ENCODE measurements at places on chromosomes 2 and 18.

DNA sequence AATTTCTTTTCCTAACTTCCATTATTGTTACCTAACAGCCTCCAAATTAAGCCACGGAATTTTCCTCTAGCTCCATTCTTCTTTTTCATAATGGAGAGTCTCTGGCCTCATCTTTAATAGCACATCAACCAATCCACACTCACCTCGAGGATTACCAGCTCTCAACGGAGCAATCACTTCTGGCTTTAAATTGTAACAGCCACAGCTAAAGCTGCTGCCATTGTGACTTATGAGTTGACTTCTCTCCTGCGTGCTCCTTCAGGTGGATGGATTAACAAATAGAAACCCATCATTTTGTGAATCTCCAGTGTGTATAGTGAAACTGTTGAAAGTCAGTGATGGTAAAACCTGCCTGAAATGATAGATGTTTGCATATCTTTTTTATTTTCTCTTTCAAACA, 24.9 kb upstream of the SLC5A7 start:
- no peak for DNase-seq

GRCh38 chr2:144234542-144234871, 285.4 kb downstream of the ZEB2 start:
- DNase-seq: no peak

DNA sequence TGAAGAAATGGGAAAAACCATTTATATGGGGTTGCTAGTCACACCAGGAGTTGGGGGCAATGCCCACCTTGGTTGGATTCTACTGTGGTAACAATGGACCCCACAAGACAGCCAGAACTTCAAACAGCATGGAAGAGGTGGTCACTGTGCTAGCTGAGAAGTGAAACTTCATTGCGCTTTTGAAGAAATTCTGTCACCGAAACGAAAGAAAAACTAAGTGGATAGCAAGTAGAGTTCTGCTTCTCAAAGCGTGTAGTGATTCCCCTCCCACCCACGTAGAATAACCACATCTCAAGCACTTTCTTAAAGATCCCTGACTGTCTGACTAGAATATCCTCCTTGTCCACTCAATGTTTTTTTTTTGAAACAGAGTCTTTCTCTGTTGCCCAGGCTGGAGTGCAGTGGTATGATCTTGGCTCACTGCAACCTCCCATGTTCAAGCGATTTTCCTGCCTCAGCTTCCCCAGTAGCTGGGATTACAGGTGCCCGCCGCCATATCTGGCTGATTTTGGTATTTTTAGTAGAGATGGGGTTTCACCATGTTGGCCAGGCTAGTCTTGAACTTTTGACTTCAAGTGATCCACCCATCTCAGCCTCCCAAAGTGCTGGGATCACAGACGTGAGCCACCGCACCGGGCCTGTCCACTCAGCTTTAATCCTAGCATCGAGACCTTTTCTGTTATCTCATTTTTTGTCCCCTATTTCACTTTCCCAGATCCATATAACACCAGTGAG, 30.1 kb upstream of the CCL20 start:
- DNase-seq: no peak

GRCh38 chr18:40866013-40866645, 1088.9 kb upstream of the PIK3C3 start:
- no peak for DNase-seq

- DNase-seq: no peak
Observed at GRCh38 chr2:8980096-8980495, 23.4 kb downstream of the MBOAT2 start.

- peak; percentile 20 for DNase-seq
Observed at GRCh38 chr2:31038385-31038784, 99.9 kb downstream of the GALNT14 start.

DNA sequence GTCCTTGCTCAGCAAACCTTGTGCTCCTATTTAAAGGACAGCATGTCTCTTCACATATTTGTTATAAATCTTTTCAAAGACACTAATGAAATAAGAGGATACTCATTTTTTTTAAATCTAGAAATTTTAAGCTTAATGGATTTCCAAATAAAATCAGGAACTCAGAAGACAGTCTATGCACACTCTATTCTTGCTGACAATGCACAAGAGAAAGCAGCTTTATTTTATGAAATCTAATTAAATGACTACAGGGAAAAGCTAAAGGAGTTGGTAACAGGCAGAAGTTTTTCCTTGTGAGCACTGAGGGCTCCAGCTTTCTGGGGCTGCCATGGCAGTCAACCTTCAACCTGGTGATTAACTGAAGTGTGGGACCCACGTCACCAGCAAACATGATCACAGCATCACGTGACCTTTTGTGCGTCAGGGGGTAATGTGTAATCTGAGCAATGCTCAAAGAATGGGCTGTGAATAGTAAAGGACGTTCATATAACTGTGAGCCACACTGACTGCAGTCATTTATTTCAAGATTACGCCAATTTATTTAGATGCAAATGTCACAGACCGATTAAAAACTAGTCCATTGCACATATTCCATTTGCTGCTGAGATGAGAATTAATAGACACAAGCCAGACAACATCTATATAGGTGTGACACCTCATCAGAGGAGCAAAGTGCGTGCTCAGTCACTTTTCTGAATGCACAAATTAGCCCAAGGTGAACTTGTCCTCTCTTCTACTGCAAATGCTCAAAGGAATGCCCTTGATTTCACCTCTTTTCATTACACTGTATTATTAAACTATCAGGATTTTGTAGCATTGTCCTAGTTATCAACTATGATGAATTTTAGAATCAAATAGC, 11.6 kb upstream of the DNER start:
- peak; percentile 85 for DNase-seq

DNA sequence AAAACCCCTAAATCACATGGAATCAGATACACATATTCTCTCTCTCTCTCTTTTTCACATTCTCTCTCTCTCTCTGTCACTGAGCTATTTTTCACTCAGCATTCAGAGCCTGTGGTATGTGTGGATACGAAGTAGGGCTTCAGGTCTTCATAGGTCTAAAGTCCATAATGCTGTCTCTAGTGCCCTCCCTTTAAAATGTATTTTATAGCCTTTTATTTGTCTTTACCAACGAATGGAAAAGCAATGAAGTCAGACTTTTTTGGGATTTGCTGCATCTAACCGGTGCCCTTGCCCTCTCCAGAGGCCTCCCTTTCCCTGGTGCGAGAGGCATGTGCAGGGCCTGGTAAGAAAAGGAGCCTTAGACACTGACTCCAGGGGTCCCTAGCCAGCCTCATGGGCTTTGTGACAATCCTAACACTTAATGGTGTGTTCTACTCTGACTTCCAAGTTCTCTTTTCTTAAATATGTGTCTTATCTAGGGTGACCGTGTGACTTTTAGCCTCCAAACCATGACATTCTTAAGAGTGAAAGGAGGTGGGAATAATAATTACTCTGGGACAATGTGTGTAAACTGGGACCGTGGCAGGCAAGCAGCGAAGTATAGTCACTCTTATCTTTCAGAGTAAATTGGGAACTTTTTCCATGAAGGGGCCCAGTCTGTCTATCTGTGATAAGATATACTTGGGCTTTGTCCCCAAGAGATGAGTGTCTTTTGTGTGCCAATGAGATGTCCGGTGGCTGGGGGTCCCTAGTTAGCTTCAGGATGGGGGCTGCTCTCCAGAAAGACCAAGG, 101.1 kb downstream of the B3GNT2 start:
- DNase-seq: no peak

GRCh38 chr2:391696-392095, 103.8 kb upstream of the ALKAL2 start:
- DNase-seq: no peak

- no peak for DNase-seq
Observed at GRCh38 chr2:25332571-25332970, 9.2 kb downstream of the DNMT3A start.

- no peak for DNase-seq
Observed at GRCh38 chr2:164868563-164869419, 27.2 kb upstream of the COBLL1 start.

DNA sequence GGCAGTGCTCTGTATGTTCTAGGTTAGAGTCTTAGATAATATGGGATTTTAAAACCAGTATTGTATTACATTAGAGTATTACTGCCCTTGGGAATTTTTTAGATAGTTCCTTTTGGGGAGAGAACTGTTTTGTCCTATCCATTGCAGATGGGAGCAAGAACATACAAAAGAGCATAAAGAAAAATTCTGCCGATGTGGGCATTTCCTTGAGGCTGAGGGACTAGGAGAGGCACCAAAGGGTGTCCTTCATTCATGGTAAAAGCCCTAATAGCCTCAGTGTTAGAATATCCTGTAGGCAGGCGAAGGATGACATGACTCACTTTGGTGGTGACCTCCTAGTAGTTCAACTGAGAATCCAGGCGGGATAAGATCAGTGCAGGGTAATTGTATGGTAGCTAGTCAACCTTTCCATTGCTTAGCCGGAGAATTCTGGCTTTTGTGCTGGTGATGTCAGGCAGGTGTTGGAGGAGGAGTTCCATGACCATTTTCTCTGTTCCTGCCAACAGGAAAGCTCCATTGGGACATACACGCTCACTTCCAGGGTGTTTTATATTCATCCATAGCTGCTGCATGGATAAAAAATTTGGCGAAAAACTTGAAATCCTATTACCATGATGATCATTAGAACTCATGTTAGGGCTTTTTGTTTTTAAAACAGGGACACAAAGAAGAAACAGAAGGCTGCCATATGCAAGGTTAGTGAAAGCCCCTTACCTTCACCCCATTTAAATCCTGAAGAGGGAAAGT, 28.1 kb downstream of the EPAS1 start:
- DNase-seq: no peak

- peak; percentile 13 for DNase-seq
Observed at GRCh38 chr2:99881901-99882591, 260.3 kb downstream of the AFF3 start.

GRCh38 chr2:25314514-25315315, 27.0 kb downstream of the DNMT3A start:
- DNase-seq: no peak

DNA sequence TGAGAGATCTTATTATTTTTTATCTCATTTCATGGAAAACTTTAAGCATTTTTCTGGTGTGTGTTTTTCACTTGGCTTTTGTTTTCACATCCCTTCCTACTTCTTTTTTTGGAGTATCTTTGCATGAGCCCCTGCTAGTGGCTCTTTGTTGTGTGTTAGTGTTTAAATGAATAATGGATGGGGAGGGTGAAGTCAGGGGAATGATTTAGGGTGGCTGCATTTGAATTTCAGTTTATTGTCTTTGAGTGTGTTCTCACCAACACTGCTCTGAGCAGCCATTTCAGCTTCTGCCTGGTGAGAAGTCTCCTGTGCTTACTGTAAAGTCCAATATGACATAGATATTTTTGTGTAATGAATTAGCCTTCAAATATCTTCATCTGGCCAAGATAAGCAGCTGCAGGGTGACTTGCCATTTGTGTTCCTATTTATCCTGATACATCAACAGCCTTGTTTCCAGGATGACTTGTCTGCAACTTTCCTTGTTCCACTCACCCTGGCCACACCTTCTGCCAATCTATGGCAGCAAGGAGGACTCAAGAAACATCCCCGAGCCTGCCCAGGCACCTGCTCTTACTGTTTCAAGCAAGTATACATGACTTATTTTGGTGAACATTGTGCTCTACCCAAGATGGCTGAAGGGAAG, 182.6 kb downstream of the PDE11A start:
- DNase-seq: no peak

GRCh38 chr2:31992934-31993333, 17.9 kb downstream of the MEMO1 start:
- DNase-seq: no peak

GRCh38 chr18:76259711-76260110, 235.3 kb downstream of the ZNF516 start:
- DNase-seq: no peak

- no peak for DNase-seq
Observed at GRCh38 chr2:148653437-148653836, 8.9 kb downstream of the EPC2 start.

GRCh38 chr2:192735447-192735846, 540.7 kb upstream of the TMEFF2 start:
- DNase-seq: no peak

DNA sequence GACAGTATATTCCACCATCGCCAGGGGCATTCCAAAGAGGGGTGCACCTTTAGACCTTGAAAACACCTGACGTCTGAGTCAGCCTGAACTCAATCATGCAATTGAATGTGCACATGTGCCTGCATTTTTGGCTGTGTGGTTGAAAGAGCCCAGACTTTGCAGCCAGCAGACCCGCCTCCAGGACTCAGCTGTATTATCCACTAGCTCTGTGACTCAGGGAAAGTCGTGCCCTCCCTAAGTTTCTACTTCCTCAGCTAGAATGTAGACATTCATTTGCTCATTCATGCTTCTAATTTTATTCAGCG, 94.2 kb downstream of the LRRC30 start:
- DNase-seq: no peak

GRCh38 chr2:181243319-181243718, 213.9 kb upstream of the ITGA4 start:
- no peak for DNase-seq

GRCh38 chr18:62301322-62301721, 23.8 kb upstream of the TNFRSF11A start:
- no peak for DNase-seq

- DNase-seq: no peak
Observed at GRCh38 chr18:48270929-48271328, 138.3 kb downstream of the ZBTB7C start.

Data from A549 (cell line).